SW 1271 (cell line): ENCODE measurements at places on chromosomes 1 and 21.

- DNase-seq, result no peak
Observed at GRCh38 chr1:25057188-25057587, 127.1 kb upstream of the RUNX3 start.

- DNase-seq, result no peak
Observed at GRCh38 chr1:219555031-219555692, 57.7 kb downstream of the ZC3H11B start.

DNA sequence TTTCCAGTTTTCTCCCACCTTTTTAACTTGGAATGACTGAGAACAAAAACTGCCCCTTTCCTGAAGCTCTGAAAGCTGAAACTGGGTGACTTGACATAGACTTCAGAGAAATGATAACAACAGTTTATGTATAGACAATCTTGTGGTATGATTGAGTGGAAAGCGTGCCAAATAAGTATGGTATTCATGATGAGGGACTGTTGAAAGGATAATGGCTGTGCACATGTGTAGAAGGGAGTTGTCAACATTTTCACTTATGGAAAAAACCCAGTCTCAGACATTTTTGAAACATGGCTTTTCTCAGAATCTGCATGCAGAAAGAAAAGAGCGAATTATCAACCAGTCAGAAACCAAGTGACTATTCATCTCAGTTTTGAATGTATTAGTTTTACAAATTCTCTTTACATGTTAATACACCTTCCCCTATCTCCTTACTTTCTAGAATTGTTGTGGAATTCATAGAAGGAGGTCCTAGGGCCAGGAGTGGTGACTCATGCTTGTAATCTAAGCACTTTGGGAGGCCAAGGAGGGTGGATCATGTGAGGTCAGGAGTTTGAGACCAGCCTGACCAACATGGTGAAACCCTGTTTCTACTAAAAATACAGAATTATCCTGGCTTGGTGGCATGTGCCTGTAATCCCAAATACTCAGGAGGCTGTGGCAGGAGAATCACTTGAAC, 261.2 kb downstream of the S1PR1 start:
- no peak for DNase-seq

DNA sequence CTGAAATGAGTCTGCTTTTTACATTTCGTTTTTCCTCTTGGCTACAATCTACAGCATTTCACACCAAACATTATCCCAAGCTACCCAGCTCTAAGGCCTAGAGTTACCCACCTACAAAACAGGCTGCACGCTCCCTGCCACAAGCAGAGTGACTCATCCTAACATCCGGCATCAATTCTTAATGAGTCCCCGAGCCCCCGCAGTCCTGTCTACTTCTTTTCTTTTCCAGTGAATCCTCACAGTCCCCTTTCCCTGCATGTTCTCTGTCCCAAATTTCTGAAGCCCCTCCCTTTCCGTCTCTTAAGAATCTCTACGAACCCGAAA, 650 bp downstream of the PCNX2 start:
- no peak for DNase-seq

DNA sequence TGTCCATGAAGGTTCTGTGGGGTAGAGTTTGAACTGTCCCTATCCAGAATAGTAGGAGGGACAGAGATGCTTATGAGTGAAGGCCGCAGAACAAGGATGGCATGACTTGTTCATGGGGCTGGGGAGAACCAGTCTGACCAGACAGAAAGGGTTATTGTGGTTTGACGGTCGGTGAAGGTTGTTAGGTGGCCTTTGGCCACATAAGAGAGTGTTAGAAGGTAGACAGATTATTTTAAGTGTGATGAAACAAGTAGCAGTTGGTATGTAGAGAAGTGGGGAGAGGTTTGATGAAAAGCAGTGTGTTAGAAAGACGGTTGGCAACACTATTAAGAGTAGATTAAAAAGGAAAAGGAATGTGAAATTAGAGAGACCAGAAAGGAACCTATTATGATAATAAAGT, 355.1 kb downstream of the DISC1 start:
- DNase-seq, result no peak

GRCh38 chr1:40451238-40451585, 936 bp downstream of the ZFP69B start:
- no peak for DNase-seq

DNA sequence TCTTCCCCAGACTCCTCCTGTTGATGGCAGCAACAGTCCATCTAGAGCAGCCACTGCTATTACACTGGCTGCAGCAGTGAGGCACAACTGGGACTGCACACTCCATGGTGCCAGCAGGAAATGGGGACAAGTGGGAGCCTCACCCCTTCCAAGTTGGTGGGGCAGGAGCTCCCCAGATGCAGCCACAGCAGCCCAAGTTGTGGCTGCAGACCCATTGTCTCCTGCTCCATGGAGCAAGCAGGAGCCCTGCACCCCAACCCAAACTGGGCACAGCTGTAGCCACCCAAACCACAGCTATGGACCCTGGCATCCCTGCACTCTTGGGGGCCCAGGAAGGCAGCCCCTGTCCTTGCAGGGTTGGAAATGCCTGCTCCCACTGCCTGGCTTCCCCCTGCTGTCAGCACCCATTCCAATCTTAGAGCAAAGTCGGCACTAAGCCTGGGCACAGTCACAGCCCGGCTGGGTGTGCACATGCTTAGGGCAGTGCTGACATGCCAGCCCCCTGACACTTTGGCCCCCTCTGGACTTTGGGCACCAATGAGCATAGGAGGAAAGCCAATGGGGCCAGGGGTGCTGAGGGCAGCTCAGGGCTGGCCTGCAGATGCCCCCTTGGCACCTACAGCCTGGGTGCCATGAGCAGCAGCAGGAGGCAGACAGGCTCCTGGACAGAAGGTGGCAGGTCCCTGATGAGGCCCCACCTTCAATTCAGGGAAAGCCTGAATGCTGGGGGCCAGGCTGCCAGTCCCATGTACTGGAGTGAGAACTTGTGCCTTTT, 44.0 kb downstream of the MATN1 start:
- no peak for DNase-seq

DNA sequence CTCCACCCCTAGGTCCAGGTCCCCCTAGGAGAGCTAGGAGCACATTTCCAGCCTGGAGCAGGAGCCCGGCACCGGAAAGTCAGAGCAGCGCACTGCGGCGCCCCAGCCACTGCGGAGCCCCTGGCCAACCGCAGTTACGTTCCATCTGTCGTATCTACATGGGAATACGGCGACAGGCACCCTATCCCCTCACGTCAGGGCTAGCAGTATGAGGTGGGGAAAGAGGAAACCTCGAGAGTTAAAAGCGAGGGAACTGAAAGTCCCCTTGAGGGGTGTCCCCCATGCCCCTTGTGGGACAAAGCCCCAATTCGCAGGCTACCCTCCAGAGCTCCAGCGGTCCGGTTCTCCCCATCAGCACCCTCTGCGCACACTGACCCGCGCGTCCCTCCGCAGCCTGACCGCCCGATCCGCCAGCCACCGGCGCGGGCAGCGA, 995 bp downstream of the COLGALT2 start:
- DNase-seq, result no peak

DNA sequence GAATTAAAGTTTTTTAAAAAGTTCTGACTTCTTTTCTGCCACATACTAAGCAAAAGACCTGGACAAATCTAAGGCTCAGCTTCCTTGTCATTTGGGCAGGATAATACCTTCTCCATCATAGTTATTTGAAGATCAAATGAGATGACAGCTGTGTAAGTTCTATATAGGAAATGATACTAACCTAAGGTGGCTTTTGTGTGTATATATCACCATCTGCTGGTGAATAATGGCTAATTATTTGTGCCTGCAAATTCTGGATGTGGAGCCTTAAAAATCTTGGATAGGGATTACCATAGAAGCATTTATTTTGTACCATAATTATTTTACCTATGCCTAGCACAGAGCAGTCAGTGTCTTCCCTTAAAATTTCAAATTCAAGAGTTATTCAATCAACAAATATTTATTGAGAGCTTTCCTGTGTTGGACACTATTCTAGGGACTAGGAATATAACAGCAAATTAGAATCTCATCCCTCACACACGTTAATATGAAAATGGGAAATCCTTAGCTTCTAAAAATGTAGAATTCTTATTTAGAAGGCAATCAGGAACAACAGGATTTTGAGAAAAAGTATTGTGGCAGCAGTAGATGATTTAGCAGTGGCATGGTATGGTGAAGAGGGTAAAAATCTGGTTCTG, 89.8 kb downstream of the TMEM200B start:
- peak; percentile 44 for DNase-seq

DNA sequence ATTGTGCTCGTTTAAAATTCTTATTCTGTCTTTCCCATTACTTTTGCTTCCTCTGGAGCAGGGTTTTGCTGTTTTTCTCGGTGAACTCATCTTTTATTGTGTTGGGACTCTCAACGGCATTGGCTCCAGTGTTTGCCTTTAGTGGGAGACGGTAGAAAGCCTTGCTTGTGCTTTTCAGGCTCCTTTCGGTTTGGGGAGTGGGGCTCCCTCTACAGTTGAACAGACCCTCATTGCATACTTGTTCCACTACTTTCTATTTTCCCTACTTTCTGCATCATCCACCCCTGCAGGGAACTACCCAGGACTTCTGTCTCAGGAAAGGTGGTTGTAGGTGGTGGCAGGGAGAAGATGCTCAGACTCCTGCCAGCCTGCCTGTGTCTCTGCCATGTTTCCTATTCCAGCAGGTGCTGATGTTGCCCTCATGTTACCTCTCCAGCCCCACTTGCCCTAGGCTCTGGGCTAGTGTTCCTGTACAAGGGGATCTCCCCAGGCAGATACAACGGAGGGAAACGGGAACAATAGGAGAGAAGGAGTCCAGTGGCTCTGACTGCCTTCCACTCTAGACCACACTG, 68.5 kb upstream of the ZBTB18 start:
- no peak for DNase-seq

DNA sequence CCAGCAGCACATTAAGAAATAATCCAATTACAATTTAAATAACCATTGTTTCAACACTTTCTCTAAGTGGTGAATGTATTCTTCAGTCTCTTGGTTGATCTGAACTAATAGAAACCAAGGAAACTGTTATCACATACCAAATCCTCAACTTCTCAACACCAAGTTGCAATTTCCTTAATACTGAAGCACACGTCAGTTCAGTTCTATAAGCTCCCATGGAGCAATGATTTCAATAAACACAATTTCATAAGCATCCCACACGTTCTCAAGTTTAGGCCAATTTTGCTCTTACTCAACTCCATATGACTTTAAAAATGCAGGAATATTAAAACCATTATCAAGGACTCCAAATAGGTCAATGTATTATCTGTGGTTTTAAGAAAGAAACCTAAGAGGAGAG, 5.8 kb upstream of the ERG start:
- no peak for DNase-seq

GRCh38 chr1:79323239-79324025, 316.9 kb upstream of the ADGRL4 start:
- peak; percentile 90 for DNase-seq

GRCh38 chr1:207973898-207974568, 63.1 kb upstream of the CD34 start:
- DNase-seq, result no peak

DNA sequence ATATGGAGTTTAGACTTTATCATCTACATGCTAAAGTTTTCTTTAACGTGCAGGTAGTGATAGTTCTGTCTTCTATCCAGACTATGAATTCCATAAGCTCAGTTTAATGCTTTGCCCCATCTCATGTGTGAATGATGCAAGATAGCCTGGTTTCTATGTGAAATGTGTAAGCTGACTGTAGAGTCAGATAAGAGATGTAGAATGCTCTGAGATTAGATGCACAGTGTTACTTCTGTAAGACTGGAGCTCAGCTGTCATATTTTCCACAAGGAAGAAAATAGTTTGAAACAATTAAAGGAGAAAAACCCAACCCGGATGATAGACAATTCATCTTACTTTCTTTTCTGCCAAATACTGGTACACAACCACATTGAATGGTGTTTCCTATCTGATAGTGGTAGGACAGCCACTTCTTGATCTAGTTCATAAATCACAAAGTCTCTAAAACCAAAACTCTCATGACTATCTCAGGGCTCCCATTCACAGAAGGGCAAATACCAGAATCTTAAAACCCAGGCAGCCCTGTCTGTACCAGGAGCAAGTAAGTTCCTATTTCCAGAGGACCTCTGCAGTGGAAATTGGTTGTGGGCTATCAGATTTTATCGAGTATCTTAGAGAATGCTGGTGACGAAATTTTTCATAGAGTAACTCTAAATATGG, 50.6 kb downstream of the TBX15 start:
- no peak for DNase-seq

- no peak for DNase-seq
Observed at GRCh38 chr1:66778266-66778665, 22.8 kb downstream of the INSL5 start.

DNA sequence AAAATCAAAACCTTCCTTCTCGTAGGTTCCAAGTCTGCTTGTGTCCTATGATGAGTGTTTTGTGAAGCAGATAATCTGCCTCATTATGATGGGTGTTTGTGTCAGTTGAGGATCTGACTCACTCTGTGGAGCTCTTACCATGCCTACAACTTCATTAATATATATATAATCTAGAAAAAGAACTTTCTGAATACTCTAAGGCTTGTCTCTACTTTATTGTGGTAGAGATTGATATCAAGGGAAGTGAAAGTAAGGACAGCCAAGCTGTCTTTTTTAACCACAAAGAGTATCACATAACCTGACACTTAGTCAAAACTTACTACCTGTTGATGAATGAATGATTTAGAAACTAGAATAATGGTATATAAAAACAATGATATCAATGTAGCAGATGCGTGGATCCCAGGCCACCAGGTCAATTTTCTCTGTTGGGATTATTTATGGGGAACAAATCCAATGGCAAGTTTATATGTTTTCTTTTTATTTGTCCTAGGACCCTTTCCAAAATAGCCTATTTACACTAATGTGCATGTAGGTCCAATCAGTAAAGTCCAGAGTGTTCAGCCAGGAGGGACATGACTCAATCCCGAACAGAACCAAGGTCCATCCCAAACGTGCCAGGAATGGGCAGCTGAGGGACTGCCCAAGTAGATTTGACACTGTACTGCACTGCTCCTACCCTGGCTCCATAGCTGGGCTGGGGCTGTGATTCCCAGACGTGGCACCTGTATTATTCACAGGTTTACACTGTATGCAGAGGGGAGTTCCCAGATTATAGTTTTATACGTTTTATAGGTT, 182.3 kb upstream of the GREM2 start:
- DNase-seq, result no peak

- DNase-seq, result no peak
Observed at GRCh38 chr1:197200272-197200899, 53.9 kb upstream of the ASPM start.

GRCh38 chr1:60864722-60865121, 217.6 kb upstream of the NFIA start:
- DNase-seq, result no peak

DNA sequence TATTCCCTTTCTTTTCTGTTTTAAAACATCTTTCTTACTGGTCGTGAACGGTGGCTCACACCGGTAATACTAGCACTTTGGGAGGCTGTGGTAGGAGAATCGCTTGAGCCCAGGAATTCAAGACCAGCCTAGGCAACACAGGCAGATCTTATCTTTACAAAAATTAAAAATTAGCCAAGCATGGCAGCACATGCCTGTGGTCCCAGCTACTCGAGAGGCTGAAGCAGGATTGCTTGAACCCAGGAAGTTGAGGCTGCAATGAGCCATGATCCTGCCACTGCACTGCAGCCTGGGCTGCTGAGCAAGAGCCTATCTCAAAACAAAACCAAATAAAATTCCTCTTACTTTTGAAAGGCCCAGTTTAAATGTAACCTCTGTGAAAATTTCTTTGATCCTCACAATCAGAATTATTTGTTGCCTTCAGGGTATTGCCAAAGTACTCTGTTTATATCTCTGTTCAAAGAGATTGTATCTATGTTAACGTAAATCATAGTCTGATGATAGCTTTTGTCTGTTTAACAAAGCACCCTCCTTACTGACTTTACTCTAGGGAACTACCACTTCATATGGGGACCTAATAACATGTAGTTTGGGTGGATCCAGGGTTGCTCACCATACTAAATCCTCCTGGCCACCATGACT, 71.6 kb downstream of the RERE start:
- no peak for DNase-seq

GRCh38 chr1:41241354-41241748, 755 bp downstream of the SCMH1 start:
- no peak for DNase-seq
